ENCODE measurements at places on chromosomes 7 and 10.

DNA sequence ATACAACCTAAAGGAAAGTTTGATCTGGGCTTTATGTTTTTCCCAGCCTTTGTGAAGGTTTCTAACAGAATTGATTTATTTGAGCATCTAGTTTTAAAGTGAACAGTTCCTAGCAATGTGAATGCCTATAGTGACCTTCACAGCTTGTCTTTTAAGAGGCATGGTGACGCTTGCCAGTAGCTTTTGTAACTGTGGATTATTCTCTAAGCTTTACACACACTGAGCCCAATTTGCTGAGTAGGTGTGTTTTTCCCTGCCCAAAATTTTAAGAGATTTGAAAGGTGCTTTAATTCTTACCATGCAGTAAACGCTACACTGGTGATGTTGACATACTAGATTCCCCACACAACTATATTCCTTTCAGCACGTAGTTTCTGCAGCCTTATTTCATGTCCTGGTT, 420.2 kb upstream of the AKR1E2 start:
- no peak for DNase-seq

GRCh38 chr10:35056686-35057085, 33.5 kb downstream of the CUL2 start:
- DNase-seq, result no peak

DNA sequence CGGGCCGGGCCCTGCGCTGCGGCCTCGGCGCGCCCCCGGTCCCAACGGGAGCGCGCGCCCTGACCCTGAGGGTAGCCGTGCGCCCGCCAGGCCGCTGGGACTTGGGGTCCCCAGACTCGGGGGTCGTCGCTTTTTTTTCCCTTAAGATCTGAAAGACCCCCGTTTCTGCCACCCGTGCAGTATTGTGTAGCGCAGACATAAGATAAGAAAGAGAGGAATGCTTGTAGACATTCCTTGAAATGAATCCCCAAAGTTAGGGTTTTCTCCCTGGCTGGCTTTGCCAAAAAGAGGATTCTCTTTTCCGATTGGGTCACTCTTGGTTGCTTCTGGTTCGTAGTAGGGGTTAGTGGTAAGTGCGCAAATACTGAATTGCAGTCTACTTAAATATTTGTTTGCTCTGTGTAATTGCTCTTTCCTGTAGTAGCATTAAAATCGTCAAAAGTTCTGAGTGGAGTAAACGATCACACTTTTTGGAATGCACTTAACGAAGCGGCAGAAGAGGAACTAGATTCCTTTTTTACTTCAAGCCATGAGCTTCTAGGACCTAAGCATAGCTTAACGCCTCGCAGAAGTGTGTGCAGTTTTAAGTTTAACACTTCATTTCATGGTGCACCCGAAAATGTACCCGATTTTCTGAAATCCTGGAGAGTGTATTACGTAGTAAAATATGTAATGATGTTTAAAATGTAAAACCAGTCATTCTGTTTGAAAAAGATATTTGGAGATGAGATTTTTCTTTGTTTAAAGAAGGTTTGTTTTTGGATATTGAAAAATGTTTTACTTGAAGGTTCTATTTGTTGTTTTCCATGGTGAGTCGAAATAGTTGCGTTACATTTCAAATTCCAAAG, 1.3 kb downstream of the CUL1 start:
- no peak for DNase-seq

- DNase-seq, result no peak
These were observed 212.1 kb upstream of the KCND2 start for GRCh38 chr7:120060875-120061274.
